ENCODE measurements at places on chromosomes 5 and 9.

GRCh38 chr9:107630156-107630555, 140.6 kb upstream of the KLF4 start:
- no peak for DNase-seq

DNA sequence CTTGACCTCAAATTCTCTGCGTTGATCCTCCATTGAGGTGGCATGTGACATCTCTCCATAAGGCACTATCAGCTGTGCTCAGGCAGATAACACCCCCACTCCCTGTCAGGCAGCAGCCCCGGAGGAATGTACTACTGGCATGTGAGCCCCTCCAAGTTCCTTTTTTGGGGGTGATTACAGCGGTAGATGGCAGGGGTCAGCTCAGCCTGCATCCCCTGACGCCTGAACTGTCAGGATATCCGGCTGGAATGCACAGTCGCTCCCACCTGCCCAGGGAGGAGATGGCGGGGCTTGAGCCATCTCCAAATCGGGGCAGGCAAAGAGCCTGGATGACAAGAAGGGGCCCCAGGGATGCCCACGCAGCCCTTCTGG, 40.8 kb downstream of the FAM78A start:
- DNase-seq, result no peak

DNA sequence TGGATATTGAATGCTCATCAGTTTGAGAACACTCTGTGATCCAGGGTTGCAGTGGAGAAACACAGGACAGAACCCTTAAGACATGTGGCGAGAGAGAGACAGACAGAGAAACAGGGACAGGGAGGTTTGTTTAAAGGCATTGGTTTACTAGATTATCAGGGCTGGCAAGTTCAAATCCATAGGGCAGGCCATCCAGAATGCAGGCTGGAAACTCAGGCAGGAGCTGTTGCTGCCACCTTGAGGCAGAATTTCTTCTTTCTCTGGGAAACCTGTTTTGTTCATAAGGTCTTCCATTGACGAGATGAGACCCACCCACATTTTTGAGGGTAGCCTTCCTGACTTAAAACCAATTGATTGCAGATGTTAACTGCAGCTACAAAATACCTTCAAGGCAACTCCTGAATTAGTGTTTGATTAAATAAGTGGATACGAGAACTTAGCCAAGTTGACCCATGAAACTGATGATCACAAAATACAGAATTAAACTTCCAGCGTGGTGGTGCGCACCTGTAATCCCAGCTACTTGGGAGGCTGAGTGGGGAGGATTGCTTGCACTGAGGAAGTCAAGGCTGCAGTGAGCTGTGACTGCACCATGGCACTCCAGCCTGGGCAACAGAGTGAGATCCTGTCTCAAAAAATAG, 55.9 kb downstream of the NSUN2 start:
- no peak for DNase-seq

DNA sequence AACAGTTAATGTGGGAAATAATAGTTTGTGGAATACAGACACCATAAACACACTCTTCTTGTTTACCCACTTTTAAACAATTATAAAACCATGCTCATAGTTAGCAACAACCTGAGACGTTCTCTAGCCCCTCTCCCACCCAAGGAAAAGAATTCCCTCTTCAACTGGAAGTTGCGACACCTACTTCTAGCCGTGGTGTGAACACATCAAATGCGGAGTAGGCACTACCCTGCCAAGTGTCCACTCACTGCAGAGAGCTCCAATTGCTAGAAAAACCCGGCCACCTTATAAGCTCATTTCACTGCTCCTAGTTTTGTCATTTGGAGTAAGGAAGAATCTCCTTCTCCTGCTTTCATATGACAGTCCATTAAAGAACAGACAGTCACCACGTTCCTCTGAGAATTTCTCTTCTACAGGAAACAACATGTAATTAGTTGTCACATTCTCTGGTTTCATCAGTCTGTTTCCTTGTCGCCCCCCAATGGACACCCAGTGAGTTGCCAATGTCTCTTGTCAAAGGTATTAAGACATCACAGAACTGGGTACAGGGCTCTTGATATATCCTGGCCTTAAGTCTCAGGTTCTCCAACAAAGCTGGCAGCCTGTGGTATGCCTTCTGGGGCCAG, 47.3 kb downstream of the PRLR start:
- no peak for DNase-seq

DNA sequence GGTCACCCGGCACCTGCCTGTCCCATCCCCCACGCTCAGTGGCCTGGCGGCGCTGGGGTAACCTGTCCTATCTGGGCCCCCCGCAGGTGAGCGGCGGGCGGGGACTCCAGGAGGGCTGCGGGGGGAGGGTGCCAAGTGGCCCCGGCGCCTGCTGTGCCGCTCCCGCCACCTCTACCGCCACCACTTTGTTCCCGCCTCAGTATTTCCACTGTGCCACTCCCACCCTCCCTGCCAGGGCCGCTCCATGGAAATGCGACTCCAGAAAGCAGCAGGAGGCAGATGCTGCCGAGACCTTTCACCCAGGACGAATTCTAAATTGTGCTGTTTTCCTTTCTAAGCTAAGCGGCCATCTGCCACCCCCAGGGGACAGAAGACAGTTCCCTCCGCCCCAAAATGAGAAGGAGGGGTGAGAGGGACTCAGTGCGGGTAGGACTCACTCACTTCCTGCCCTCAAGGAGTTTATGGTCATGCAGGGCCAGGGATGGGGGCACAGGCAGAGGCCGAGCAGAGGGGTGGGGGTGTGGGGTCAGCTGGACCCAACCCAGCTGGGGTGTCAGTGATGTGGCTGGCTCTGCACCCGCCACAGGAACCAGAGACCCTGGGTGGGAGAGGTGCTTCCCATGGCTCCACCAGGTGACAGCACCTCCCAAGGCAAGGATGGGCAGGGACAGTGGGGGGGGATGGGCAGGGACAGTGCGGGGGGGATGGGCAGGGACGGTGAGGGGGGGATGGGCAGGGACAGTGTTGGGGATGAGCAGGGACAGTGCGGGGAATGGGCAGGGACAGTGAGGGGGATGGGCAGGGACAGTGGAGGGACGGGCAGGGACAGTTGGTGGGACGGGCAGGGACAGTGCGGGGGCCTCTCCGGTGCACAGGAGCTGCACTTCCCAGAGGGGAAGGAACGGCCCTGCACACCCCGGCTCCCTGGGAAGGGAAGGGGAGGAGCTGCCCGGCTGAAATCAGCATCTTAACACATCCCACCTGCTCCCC, 17.8 kb downstream of the NOTCH1 start:
- no peak for DNase-seq
